H1 (cell line): ENCODE measurements at places on chromosomes 13 and 19. TPM values are rescaled to one million over a fixed set of nuclear protein-coding genes. Genes with fewer than 3 reads are reported as not detected.

SARS2 gene
- total RNA-seq = 59.2 and 68.0 TPM in 2 replicates

ARHGEF1 gene
- total RNA-seq = 49.0 and 54.6 TPM in 2 replicates

SCN1B gene
- total RNA-seq = 3.3 and 3.5 TPM in 2 replicates

FUT1 gene
- total RNA-seq = 12.2 and 12.9 TPM in 2 replicates

SLC25A41 gene
- 0.77 TPM in 1 of 2 replicates, not detected in the other for total RNA-seq

EMP3 gene
- total RNA-seq = 18.4 and 20.9 TPM in 2 replicates

LATS2 gene
- 26.2 and 26.5 TPM in 2 replicates for total RNA-seq

DNA sequence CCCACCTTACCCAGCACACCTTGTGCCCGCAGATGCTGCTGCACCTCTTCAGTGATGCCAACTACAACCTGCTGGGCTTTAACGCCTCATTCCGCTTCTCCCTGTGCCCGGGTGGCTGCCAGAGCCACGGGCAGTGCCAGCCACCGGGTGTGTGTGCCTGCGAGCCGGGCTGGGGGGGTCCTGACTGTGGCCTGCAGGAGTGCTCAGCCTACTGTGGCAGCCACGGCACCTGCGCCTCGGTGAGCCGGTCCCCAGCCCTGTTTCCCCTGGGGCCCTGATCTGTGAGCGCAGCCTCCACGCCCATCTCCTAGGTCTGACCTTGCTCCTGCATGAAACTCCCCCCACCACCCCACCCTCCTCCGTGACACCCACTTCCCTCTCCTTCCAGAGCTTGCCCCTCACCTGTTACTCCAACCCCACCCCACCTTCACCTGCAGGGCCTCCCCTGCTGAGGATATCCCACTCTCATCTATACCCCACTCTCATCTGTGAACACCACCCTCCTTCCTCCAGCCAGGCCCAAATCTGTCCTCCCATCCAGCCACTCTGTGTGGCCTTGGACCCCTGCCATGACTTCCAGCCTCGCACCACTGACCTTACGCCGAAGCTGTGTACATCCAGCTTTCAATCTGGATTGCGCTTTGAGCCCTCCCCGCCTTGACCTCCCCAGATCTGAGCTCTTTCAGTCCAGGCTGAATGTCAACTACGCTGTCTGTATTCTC is 8.7 kb downstream of the MEGF8 start:
- no peak for DNase-seq

- peak; percentile 78 for DNase-seq
Observed at GRCh38 chr13:98475522-98475921, 101.4 kb downstream of the STK24 start.

DNA sequence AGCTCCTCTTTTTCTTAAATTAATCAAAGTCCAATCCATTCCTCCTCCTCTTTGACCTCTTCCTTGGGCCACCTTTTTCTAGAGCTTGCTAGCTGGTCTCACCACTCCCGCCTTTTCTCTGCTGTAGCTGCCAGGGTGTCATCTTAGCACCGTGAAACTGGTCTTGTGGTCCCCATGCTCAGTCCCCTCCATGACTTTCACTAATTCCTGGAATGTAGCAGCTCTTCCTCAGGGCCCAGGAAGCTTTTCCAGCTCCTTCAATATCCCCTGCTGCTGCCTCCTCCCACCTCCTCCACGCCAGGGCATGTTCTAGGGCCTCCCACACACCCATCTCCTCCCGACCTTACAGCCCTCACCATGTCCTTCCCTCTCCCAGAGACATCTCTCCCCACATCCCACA is 222.2 kb downstream of the MYO16 start:
- DNase-seq = no peak

- DNase-seq = no peak
Observed at GRCh38 chr19:2820112-2820702, 539 bp downstream of the ZNF554 start.

GRCh38 chr13:56019606-56020005 is 1121.1 kb upstream of the PRR20A start:
- DNase-seq = no peak

DNA sequence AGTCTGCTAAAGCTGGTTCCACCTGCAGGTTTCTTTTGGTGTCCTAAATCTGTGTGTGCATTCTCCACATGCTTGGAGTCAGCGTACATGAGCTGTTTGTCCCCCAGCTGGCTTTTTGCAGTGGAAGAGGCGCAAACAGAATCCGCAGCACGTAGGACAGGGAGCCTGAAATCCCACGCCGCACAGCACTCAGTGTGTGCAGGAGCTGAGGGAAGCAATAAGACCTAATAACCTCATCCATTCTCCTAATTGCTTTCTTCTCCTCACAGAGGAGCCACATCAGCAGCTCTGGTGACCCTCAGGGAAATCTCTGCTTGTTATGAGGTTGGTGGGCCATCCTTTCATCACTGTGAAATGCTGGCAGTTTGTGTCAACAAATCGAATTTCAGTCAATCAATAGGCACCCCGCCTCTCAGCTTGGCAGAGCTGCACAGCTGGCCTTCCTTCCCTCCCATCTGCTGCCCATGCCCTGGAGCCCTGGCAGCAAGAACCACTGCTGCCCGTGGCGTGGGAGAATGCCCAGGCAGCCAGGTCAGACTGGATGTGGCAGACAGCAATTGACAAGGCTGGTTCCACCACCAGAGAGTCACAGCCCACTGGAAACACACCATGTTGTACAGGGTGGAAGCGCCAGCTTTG is 136.7 kb downstream of the ZDHHC20 start:
- no peak for DNase-seq

GRCh38 chr13:113005076-113005865 is 36.3 kb downstream of the MCF2L start:
- no peak for DNase-seq

DNA sequence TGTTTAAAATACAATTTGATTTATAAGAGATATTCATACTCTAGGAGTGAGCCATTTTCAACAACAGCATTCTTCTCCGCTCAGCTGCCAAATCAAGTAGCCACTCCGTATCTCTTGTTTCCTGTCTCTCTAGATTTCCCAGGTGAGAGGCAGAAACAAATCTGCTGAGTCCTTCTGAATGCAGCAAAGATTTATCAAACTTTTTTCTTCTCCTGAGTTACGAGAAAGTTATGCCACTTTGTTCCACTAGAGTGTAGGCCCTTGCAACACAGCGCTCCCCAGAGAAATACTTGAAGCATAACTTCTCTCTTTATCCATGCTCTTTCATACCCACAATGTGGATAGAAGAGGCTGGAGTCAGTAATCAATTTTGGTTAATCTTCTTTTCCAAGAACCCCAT is 1960.8 kb downstream of the OLFM4 start:
- DNase-seq = no peak

DNA sequence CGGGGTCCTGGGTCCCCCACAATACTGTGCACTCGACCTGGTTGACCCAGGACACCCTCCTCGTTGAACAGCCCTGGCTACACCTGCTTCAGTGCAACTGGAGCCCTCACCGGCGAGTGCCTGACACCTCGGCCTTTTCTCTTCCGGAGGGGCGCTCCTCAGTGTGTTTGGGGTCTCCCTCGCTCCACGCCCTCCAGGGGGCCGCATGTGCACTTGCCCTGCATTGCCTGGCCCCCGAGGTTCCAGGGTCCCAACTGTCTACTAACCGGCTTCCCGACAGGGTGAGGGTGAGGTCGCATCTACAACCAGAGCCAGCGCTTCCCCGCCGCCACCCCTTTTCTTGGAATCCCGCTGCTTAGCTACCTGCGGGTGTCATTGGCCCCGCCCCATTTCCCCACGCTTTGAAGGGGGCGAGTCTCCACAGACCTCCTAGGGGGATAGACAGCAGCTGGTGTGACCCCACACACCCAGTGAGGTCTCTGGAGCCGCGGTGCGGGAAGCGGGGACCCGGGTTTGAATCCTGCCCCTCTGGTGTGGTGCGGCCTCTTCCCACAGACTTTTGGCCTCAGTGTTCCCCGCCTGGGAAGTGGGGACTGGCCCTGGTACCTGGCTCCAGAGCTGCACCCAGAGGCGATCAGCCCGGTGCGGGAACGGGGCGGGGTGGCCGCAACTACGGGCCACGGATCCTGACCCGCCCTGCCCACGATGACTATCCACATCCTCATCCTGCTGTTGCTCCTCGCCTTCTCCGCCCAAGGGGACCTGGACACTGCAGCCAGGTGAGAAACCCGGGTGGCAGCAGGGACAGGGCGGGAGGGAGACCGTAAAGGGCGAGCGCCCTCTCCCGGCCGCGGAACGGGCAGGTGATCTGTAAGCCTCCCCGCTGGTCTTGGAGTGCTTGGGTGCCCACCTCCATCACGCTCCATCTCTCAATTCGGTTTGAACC is at the start of gene ADM5:
Gene ADM5, plus strand, starts transcription at position 462 of the 946 bp plus-strand sequence. Its CDS starts 244 bp downstream, at position 706.
- peak; percentile 87 for DNase-seq

- DNase-seq = no peak
Observed at GRCh38 chr19:41871573-41872383, 5.3 kb upstream of the CD79A start.
